ENCODE measurements at places on chromosomes 7 and 10.

DNA sequence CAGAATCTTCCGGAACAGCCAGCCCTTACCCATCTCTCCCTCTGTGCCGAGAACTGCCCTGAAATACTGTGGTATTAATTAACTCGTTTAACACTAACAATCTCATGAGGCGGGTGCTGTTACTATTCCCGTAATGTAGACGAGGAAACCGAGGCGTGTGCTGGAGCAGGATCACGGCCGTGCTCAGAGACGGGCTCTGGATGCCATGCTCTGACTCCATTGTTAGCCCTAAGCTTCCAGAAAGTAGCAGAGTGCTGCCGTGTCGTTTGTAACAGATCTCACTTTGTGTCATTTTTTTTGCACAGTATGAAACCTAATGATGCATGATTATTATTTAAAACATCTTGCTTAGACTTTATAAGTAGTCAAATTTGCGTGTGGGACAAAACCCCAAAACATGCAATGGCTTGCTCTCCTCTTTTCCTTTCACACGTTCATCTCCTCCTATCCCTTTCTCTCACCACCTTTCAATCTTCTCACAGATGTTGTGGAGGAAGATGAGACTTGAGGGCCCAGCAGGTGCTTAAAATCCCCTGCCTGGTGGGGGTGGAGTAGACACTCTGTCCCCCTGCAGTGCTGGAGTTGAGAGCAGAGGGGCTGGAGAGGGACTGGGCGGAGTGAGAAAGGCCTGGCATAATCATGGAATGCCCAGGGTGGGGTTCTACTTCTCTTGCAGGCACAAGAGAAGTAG lies 482 bp upstream of the ACTR3C start:
- DNase-seq, result peak; percentile 61

DNA sequence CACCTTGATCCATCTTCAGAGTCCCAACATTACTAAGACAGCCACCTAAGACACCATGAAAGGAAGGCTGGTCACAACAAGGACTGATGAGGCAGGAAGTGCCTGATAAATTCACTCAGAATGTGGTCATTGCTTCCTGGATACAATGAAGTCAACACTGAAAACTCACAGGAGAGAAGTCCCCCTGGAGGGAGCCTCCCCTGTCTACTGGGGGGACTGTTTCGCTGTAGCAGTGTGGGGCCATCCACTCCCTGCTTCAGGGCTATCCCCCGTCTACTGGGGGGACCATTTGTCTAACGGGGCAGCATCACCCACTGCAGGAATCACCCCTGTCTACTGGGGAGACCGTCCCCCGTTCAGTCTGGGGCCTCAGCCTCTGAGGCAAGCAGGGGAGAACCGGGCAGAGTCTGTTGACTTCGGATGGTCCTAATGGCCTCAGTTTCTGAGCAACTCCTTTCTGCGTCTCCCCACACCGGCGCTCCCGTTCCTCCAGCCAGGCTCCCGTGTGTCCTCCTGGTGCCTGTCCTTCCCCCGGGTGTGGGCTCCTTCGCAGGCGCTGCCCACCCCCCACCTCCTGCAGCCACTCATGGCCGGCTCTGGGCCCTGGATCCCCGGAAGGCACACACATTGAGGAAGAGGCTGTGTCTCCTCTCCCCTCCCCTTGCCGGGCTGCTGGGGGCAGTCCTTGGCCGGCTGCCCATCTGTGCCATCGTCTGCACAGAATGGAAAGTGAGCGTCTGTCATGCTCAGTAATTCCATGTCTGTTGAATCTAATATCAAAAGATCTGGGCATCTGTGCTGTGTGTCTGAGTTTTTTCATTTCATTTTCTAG lies 59.9 kb upstream of the DNAJB6 start:
- DNase-seq, result peak; percentile 61

GRCh38 chr7:121267612-121268011 lies 61.2 kb upstream of the WNT16 start:
- no peak for DNase-seq

DNA sequence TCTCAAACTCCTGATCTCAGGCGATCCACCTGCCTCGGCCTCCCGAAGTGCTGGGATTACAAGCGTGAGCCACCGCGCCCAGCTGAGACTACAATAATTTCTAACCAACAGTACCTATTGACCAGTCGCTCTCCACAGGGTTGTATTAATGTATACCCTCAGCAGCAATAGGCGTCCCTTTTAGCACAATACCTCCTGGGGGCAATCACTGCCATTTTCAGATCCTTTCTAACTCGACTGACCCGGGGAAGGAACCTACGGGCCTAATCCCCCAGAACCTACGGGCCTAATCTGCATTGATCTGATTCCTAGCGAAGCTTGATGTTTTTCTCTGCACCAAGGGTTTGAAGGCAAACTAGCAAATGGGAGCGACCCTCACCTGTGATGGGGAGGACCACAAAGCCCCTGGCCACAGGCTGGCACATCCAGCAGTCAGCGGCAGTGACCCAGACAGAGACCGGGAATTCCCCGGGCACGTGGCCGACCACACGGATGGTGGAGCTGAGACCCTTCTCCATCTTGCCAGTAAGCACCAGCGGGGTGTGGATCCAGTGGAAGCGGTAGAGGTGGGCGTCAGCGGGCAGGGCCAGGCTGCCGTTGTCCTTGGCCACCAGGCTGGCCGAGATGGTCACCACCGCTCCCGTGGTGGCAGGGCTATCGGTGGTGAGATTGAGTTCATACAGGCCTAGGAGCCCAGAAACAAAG lies 6.9 kb downstream of the TMEM130 start:
- peak; percentile 40 for DNase-seq

DNA sequence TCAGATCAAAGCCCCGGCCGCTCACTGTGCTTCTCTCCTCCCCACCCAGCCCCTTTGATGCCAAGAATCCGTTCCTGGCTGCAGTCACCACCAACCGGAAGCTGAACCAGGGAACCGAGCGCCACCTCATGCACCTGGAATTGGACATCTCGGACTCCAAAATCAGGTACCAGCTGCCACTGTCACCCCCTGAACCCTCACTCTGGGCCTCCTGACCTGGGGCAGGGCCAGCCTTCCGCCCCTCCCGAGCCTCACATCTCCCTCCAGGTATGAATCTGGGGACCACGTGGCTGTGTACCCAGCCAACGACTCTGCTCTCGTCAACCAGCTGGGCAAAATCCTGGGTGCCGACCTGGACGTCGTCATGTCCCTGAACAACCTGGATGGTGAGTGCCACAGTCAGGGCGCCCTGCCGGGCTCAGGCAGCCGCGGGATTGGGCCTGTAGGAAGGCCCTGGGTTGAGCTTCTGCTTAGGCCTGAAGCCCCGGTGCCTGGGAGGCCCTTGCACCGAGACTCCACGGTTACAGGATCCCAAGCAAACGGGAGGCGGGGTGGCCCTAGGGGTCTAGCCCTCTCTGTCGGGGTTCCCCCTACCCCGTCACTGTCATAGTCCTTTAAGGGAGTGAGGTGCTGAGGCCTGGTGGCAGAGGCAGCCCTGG lies 10.8 kb downstream of the TMEM120A start:
- DNase-seq, result no peak

GRCh38 chr10:60459701-60460457 lies 70.2 kb upstream of the ANK3 start:
- no peak for DNase-seq

- DNase-seq, result no peak
Observed at GRCh38 chr7:137768366-137768765, 78.4 kb downstream of the DGKI start.

Data from NCI-H82 (cell line).